ENCODE measurements at places on chromosomes 3 and 15.

GRCh38 chr3:55630921-55631299, 143.8 kb upstream of the WNT5A start:
- no peak for DNase-seq

DNA sequence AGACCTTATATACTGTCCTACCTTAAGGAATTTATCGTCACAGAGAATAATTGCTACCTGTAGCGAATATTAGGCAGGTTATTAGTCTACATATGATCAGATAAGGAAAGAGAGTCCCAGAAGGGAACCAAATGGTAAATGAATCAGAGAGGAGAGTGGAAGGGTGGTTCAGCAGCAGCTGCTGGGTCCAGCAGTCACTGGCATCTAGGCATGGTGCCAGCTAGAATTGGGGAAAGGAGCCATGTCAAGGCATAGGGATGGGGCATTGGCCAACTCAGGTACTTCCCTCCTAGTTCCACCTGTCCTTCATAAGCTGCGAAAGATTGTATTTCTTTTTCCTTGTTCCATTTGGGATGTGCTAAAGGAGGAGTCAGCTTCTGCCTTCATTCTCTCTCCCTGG, 23.4 kb downstream of the HACD3 start:
- DNase-seq = no peak

GRCh38 chr3:98726084-98726483, 37.1 kb upstream of the ST3GAL6 start:
- no peak for DNase-seq

DNA sequence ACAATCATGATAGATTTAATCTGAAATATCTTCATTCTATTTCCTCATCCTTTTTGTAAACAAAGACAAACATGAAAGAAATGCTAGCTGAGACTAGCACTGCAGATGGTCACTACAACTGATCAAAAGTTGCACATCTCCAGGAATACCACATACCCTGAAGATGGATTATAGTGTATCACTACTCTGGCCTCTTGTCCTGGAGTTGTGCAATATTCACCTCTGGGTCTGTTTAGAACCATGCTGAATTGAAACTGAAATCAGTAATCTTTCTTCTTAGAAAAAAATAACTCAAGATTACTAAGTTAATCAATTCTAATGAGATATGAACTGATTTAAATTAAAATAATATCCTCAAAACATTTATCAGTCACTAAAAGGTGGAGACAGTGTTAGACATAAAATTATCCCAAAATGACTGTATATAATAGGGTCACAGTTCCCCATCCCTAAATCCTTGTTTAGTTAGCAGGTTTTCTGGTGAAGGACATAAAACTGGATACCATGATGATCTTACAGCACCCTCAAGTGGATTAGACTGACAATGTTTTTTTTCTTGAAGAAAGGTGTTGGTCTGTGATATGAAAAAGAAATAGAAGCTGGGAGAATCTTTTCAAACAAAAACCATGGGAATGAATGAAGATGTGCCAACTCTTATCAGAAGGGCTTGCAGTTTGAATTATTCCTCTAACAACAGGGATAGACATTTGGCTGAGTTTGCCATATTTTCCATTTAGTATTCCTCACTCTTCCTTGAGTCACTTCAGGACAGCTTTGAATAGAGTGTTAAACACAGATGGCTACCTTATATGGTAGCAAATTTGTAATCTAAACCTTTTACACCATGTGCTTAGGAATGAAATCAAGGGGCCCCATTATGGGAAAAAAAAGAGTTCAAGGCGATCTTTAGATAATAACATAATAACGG, 7.1 kb upstream of the TTC14 start:
- no peak for DNase-seq
